ENCODE measurements at places on chromosomes 3 and 15.

DNA sequence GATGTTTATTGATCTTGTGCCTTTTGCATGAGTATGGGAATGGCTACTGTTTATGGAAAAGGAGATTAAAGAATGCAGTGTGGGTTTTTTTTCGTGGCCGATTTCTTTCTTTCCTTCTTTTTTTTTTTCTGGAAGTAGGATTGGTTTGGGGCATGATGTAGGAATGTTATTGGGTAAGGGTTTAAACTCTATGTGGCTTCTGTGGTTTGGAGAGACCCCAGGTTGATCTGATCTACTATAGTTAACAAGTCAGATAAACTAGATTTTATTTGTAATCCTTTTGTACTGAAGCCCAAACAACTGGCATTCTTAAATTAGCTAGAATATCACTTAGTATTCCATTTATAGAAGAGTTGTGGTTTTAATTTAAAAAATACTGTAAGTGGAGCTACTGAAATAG is 304.8 kb downstream of the LPP start:
- DNase-seq, result no peak

GRCh38 chr3:100401674-100402041 is 319 bp downstream of the LNP1 start:
- peak; percentile 36 for DNase-seq

DNA sequence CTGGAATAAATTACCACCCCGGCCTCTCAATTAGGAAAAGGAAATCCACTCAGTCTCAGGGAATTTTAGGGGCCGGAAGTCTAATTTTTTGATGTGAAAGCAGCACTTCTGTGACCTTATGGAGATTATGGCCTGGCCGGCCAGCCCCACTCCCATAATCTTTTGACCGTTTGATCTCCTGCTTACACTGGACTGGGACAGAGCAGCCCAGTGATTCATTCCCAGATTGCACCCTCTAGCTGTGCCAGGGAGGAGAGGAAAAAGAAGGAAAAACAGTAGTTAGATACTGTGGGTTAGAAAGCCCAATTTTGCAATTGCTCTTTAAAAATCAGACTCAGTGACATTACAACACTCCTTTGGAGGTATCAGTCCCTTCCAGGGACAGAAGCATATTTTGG is 32.4 kb downstream of the GJD2 start:
- DNase-seq, result no peak

DNA sequence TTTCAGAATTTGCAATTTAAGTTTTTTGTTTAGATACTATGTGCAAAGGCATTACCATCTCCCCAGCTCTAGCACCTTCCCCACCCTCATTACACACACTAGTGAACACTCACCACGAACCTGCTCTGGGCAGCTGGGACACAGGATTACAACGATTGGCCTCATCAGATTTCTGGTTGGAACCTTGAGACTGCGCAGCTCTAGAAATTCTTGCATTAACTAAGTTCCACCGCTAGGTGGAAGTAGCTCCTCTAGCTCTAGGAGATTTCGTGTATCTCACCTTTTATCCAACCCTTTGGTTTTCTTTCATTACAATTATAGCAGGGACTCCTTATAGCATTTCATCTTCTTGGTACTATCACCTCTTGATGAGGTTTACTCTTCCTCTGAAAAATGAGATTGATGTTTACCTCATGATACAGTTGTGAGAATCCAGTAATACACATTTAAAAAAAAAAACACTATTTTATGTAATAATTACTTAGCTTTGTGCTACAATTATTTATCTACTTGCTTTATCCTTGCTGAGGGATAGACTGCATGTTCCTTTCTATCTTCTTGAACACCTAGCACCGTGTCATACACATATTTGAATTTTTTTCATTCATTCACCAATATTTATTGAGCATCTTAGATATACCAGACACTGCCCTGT is 28.7 kb upstream of the PLOD2 start:
- DNase-seq, result no peak

GRCh38 chr3:1943395-1944118 is 155.1 kb upstream of the CNTN4 start:
- no peak for DNase-seq

GRCh38 chr15:37015451-37015850 is 84.9 kb downstream of the MEIS2 start:
- DNase-seq, result no peak

DNA sequence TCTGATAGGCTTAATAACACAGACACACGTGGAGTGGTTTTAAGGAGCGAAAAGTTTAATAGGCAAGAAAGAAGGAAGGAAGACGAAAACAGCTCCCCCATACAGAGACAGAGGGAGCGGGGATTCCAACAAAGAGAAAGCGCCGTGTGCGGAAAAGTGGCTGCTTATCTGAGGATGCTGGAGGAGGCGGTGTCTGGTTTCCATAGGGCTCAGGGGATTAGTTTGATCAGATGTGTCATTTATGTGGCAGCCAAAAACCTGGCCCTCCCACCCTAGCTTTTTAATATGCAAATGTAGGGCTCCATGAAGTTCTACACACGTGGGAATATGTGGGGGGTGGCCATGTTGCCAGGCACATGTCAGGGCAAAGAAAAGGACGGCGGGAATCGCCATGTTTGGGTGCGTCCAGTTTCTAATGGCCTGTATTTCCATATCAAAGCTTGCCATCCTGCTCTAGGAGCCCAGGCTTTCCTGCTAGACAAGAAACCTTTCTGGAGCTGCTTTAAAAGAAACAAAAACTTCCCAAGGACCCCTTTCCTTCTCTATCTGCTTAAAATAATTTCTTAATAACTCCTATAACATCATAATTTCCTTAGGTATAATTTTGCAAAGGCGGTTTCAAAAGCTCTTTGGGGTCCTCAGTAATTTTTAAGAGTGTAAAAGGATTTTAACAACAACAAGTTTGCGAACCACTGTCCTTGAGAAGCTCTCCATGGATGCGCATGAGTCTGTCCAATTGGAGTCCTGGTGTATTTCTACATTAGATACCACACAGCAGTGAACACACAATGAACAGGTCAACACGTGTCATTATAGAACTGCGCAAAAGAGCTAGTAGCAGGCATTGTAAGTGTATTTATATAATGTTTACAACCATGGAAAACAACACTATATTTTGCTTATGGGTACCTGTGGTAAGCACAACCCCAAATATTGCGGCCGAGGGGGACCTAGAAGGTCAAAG is 622 bp upstream of the ZNF589 start:
- DNase-seq, result no peak

DNA sequence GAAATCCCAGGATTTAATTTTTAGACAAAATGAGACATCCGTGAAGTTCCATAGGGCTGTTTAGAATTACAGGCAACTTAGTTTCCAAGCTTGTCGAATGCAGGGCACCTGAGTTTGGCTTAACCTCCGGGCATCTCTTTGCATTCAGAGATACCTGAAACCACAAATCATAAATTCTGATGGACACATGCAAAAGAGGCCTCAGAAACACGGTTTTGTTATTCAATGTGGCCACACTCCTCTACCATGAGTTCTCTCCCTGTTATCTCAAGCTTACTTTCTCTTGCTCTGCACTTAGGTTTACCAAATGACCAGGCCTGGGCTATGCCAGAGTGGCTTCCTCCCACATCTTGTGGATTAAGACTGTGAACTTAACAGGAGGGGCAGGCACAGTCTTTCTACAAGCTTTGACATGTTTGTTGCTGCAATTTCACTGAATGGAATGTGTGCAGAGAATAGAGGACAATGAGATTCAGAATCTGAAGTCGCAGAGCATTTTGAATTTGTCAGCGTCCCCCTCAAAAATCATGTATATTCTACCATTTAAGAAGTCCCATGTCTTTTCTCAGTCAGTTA is 137.7 kb downstream of the TPRG1 start:
- no peak for DNase-seq

GRCh38 chr3:32310918-32311839 is 72.7 kb downstream of the CMTM8 start:
- no peak for DNase-seq

DNA sequence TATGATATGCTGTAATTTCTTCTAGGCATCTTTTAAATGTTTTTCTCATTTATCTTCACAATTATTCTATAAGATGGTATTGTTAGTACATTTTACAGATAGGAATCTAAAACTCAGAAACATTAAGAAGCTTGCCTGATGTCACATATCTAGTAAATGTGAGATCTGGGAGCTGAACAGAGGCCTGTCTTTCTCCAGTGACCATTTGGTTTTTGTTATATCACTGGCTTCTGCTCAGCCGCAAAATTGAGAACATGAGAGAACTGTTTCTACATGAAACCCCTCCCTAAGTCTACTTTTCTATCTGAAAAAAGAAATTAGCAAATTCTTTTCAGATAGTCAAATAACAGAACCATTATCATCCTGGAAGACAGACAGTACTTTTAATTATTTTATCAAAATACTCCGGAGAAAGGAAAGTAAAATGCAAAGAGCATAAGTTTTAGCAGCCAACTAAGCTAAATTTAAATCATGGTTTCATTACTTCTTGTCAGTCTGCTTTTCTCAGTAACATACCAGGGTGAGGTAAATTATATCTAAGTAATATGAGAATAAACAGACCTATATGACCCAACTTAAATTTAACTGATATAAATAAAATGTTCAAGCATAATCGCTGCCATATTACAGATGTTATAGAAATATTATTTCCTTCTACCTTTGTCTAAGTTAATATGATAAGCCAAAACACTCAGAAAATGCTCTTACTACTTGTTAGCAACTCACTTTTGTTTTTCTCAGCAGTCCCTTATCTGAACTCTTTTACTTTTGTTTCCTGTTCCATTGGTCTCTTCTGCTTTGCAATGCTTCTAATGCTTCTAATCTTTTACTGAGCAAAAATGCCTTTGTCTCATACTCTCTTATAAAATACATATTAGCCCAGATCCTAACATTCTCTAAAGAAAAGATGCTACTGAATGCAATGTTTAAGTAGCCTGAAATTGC is 68.0 kb upstream of the MBNL1 start:
- no peak for DNase-seq

DNA sequence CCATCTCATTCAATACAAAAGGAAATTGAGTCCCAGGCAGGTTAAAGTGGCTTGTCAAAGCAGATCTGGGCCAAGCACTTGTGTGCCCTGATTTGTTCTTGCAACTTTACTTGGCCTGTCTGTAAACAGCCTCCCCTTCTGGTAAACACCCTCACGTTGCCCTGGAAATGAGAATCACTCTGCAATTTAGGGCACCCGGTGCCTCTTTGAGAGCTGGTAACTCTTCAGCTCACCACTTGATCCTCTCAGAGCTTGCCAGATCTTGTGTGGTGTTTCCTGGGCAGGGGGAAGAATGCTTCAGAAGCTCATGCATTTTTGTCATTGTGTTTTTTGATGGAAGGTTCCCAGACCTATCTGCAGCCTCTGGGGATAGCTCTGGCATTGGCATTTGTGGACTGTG is 11.3 kb downstream of the MED12L start:
- DNase-seq, result no peak

DNA sequence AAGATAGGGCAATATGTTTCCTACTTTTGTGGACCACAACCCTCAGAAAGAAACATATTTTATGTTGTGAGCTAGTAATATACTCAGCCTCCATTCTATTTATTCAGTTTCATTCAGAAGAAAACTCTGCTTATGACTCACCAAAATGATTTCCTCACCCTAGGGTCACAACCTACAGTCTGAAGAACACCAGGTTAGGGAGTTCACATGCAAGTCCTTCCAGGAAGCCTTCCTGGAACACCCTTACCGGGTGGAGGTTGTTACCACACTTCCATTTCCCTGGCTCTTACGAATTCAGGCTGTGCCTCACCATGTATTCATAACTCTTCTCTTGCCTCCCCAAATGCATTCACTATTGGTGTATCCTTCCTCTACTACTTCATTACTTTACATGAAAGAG is 228.0 kb upstream of the ADAMTS9 start:
- no peak for DNase-seq

GRCh38 chr3:43028001-43028400 is 48.9 kb downstream of the GASK1A start:
- no peak for DNase-seq

DNA sequence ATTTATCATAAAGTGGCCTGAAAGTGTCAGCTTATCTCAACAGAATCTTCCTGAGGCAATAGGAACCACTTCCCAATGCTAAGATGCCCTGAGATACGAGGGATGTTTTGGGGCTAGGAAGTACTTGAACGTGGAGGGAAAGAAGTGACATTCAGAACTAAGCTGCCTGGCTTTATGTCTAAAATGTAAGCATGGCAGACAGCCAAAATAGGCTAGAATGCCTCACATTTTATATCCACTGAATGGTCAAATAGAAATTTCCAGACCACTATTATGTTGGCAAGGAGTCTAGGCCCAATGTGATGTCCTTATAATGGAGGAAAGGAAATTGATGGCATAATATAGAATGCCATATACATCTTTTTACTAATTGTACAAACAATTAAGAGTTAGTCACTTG is 154.9 kb downstream of the PEX5L start:
- DNase-seq, result no peak

DNA sequence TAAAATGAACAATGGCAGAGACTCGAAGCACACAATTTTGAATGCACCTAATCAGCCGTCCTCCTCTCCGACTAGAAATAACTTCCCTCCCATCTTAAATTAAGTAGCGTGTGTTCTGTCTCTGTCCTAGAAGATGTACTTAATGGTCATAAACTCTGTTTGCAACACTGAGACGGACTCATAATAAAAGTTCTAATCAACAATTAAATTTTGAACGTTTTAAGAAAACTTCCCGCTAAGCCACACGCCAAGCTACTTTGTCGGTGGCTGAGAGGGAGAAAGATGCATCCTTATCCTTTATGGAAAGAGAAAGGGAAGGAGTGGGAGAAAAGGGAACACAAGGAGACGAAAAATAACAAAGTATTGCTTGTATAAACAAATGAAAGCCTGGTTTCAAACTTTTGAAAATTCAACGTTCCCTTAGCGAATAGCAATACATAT is 989 bp downstream of the GNB4 start:
- DNase-seq, result no peak

GRCh38 chr15:78620527-78621421 is at the start of gene CHRNA3:
TSS of gene CHRNA3 (minus strand) at chr15:78620996. CDS start at chr15:78620794, 202 bp downstream.
- DNase-seq, result no peak

DNA sequence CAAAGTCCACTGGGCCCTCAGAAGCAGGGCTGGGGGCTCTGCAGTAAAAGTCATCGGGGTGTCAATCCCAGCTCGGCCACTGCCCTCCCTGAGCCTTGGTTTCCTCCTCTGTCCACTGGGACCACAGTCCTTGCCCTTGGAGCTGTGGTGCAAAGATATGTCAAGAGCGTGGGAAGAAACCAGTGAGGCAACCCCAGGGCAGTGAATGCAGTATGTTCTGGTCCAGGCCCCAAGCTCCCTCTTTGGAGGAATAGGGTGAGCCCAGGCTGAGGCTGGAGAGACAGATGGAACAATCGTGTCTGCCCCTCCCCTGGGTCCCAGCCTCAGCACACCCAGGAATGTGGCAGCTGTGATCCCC is 779 bp downstream of the GRIP2 start:
- no peak for DNase-seq

Data from stimulated activated CD4-positive, alpha-beta T cell treated with anti-CD3 and anti-CD28 coated beads, Interleukin-12 subunit alpha, Interleukin-12 subunit beta, amount 100 ng/mL, for 48 hours (primary cell).